ENCODE measurements at places on chromosomes 6 and 20.

DNA sequence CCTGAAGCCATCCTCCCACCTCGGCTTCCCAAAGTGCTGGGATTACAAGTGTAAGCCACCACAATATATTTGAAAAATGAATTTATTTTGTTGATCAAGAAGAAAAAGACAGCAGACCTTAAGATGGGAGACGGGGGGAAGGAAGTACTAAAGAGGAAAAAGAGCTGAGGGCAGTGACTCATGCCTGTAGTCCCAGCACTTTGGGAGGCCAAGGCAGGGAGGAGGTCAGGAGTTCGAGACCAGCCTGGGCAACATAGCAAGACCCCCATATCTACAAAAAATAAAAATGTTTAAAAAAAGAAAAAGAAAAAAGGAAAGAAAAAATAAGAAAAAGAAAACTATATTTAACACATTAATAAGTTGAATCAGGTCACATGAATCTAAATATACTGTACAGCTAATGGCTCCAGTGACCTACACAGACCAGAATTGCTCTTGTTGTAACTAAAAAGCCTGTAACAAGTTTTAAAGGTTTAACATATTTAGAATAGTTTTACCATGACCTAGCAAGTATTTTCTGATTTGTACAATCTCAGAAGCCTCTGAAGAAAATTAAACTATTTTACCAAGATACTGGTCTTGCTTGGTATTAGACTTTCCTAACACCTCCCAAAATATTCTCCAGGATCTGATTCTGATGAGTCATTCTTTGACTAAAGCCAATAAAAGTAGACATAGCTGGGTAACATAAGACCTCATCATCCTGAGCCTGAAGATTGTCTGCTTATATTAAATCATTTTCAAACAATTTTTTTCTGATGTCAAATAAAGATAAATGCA is 4.3 kb upstream of the AKIRIN2 start:
- DNase-seq, result no peak

DNA sequence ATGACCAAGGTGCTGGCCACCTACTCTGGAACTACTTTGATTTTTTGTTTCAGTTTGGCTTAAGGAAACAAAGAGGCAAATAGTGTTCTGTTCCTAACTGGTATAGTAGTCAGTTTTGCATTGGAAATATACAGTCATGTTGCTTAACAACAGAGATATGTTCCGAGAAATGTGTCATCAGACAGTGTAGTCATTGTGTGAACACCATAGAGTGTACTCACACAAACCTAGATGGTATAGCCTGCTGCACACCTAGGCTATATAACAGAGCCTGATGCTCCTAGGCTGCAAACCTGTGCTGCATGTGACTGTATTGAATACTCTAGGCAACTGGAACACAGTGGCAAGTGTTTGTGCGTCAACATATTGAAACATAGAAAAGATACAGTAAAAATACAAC is 80.4 kb downstream of the ARID1B start:
- DNase-seq, result no peak

DNA sequence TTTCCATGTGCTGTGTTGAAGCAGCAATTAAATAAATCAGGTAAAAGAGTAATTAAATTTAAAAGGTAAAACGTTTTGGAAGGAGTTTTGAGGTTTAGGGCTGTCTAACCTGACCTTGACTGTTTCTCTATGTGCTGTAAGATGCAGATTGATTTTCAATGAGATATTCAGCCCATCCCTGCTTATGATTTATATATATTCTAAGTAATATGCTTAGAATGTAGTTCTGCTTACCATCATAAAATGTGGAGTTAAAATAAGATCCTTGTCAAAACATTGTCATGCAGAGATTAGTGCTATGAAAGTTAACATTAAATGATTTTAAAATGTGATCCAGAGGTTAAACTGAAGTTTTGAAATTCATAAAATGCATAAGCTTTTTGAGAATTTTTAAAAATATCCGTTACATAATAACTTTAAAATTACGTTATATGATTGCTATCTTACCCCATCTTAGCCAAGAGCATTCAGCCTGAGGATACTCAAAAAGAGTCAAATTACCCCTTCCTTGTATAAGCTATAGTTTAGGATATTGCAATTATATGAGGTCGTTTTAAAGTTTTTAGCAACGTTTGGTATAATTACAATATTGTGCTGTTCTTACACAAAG is 122.5 kb downstream of the MTHFD1L start:
- no peak for DNase-seq

- DNase-seq, result no peak
Measured at GRCh38 chr20:11207749-11208502, 534.1 kb upstream of the JAG1 start.

DNA sequence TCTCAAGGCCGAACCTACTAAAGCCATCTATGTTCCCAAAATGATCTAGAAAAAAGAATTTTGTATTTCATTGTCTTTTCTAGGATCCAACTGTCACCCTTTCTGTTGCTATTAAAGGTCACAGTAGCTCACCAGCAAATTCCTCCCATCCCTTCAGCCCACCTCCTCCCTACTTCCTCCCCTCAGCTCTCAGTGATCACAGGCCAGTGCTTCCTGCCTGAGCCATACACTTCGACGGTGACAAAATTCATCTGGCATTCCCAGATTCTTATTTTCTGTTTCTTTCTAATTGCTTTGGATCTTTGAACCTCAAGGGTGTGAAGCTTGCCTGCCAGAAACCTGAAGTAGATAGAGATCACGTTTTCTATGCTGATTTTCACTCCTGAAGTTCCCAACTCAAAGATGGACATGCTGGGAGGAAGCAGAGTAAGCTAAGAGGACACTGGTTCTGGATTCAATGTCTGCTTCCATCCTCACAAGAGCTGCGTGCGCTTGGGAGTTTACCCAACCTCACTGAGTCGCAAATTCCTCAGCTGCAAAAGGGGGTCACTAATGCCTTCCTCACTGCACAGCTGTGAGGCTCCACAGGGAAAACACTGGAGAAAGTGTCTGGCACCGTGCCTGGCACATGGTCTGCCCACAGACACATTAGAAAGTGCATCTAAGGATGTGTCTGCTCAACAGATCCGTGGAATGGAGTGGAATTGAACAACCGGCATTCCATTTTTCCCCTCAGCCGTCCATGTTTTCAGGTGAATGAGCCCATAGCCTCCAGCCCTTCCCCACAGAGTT is 34.5 kb downstream of the MDGA1 start:
- DNase-seq, result no peak

GRCh38 chr6:14149053-14149738 is 31.6 kb downstream of the CD83 start:
- no peak for DNase-seq

Data from lower leg skin (tissue), 4 donors.